ENCODE measurements at places on chromosomes 1 and 21. TPM values are rescaled to one million over a fixed set of nuclear protein-coding genes. Genes with fewer than 3 reads are reported as not detected.

Gene BRDT
- not detected for total RNA-seq

Gene ZNF648
- total RNA-seq, result not detected

Gene KANK4
- 0.26 TPM for total RNA-seq

Gene CR1L
- not detected for total RNA-seq

Gene KCNK1
- total RNA-seq, result 25.2 TPM

Gene CELA2B
- total RNA-seq, result not detected

Gene PTPN14
- total RNA-seq, result 13.6 TPM

Gene ZFP69B
- total RNA-seq, result 1.3 TPM

Gene FMO2
- total RNA-seq, result not detected

All from A549 treated with Mapracorat at 1 μM for 4 hours (cell line).